HCEC 1CT (cell line): ENCODE measurements at places on chromosomes 2 and 18.

- no peak for DNase-seq
Measured at GRCh38 chr18:45521136-45521535, 94.1 kb upstream of the SLC14A2 start.

- no peak for DNase-seq
Measured at GRCh38 chr2:211331736-211332135, 775.3 kb downstream of the CPS1 start.

DNA sequence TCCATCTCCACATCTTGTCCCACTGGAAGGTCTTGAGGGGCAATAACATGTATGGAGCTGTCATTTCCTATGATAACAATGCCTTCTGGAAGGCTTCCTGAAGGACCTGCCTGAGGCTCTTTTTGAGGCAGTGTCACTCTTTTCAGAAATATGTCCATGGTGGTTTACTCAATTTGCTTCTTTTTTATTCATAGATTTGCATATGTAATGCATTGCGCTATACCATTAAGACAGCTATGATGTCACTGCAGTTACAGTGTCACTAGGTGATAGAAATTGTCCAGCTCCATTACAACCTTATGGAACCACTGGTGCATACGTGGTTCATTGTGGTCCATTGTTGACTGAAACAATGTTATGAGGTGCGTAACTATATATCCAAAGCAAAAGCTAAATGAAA lies 19.9 kb downstream of the NABP1 start:
- no peak for DNase-seq

GRCh38 chr2:231926180-231926741 lies at the start of gene NPPC:
NPPC (minus strand) TSS chr2:231926396; CDS start chr2:231926249, 147 bp downstream.
- peak; percentile 15 for DNase-seq

DNA sequence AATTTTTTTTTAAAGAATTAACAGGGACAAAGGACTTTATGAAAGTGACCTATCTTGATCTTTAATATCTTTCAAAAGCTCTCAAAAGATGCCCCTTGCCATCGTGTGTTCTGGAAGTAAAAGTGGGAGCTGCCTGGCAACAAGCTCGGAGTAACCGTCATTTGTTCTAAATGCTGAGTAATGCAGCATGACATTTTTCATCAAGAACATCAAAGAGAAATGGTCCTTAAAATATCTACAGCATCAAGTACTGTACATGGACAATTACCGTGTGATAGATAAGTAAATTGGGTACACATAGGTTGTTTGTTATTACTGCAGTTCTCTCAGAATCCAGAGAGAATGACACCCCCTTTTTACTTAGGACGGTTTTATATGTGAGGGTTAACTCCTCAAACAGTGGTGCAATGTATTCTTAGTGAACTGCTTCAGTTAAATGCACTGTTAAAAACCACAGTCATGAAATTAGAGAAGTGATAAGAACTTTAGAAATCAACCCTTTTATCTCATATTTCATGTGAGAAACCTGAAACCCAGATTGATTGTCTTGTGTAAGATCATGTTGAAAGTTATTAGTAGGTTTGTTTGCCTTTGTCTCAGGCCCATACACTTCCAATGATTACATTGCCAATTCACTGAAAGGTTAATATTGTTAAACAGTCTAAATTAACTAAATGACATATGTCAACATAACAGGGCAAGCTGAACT lies 90.6 kb upstream of the HNMT start:
- no peak for DNase-seq

- DNase-seq = no peak
Measured at GRCh38 chr2:126880324-126880723, 18.4 kb upstream of the TEX51 start.

GRCh38 chr2:182952741-182953450 lies 85.4 kb downstream of the NCKAP1 start:
- DNase-seq = peak; percentile 86

DNA sequence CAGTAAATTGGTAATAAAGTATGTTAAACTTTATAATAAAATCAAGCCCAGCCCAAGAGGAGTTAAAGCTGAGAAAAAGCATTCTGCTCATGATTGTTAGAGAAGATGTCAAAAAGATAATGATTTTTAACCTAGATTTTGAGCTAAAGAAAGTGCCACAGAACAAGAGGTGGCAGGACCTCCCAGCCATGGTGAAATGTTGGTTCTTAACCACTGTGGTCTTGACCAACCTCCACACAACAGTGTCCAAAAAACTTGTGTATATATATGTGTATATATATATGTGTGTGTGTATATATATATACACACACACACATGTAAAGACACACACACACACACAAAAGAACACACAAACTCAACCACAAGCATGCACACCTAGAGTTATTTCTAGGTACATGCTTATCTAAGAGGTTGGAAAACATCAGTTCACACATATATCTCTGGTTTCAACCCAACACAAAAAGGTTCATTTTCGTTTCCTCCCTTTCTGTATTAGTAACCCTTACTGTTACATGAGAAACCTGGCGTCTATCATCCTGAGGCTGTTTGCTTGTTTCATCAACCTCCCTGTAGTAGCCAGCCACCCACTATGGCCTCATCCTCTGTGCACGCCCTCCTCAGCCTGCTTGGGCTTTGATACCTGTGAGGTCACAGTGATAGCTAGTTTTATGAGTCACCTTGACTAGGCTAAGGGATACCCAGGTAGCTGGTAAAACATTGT lies 631.8 kb upstream of the ID2 start:
- no peak for DNase-seq

DNA sequence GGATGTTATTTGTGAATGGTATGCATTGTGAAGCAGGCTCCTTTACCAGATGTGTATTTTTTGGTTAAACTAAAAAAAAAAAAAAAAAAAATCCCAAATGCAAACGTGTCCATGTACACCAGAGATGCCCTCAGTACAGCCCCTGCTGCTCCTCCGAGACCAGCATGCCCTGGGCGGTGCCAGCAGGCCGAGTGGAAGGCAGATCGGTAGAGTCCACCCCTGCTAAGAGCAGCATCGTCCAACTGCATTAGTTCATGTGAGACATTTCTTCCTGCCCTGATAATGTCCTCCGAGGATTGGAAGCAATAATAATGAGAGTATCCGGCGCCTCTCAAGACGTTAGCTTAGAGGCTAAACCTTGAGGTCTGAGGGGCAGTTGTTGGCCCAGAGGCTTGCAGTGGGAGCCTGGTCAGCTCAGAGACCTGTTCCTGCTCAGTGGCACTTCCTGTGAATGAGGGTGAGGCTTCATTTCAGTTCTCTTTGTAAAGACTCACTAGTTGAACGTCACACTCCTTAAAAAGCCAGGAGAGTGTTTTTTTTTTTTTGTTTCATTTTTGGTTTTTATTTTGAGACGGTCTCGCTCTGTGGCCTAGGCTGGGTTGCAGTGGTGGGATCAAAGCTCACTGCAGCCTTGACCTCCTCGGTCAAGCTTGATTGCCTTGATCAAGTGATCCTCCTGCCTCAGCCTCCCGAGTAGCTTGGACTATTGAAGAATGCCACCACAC lies 5.6 kb downstream of the SLC66A3 start:
- DNase-seq = no peak

- DNase-seq = no peak
Measured at GRCh38 chr2:159071190-159071915, 102.9 kb downstream of the TANC1 start.

DNA sequence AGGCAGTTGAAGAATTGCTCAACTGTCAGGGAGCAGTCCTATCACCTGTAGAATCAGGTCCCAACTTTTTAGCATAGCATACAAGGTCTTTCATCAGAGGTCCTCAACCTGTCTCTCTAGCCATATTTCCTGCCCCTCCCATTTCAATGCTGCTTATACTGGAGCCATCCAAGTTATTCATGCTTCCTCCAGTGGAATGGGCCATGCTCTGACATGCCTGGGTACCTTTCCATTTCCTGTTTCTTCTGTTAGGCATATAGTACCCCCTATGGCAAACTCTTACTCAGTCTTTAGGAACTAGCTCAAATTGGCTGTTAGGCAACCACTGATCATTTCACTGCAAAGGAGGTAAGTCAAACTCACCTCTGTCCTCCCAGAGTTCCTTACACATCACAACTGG lies 51.0 kb upstream of the ABCA12 start:
- no peak for DNase-seq

- DNase-seq = no peak
Measured at GRCh38 chr2:234989183-234989701, 37.4 kb downstream of the SH3BP4 start.

- DNase-seq = no peak
Measured at GRCh38 chr18:70994116-70994515, 705.3 kb downstream of the SOCS6 start.

- peak; percentile 32 for DNase-seq
Measured at GRCh38 chr18:8987241-8987640, 115.3 kb upstream of the NDUFV2 start.

GRCh38 chr2:62216616-62217015 lies 20.7 kb downstream of the B3GNT2 start:
- peak; percentile 89 for DNase-seq

DNA sequence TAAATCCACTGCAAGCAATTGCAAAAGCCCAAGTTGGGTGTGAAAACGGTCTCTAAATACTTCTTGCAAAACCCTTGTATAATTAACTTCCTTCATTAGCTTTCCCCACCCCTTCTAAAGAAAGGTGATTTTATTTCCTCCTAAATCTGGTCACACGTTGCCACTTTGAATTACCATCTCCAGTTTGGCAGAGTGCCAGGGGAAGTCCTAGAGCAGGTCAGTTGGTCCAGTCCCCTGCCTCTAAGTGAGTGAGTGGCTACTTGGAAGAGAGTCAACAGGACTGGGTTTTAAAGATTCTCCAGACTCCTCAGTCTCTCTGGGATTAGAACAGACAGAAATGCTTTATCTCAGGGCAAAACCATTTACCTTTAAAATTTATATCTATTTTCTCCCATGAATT lies 18.7 kb upstream of the LYPD6B start:
- no peak for DNase-seq

DNA sequence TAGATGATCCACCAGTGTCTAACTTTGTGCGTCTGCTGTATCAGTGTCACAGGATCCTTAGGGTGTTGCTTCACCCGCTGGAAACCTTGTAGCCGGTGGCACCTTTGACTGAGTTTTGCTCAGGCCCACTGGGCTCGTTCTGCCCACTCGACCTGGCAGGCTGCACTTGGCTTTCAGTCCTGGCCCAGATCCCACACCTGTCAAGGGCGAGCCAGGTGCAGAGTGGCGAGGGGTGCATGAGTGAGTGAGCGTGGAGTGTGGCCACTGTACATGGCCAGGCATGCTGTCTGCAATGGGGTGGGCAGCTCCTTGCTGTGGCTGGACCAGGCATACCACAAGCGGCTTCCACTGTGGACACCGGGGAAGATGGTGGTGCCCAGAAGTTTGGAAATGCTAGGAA lies 179.0 kb downstream of the FAM210A start:
- DNase-seq = no peak

GRCh38 chr2:217857624-217858506 lies 144.9 kb downstream of the TNS1 start:
- DNase-seq = no peak

- no peak for DNase-seq
Measured at GRCh38 chr2:32863803-32864202, 83.0 kb upstream of the LTBP1 start.

GRCh38 chr2:216960671-216961268 lies 100.9 kb upstream of the TNP1 start:
- DNase-seq = no peak

DNA sequence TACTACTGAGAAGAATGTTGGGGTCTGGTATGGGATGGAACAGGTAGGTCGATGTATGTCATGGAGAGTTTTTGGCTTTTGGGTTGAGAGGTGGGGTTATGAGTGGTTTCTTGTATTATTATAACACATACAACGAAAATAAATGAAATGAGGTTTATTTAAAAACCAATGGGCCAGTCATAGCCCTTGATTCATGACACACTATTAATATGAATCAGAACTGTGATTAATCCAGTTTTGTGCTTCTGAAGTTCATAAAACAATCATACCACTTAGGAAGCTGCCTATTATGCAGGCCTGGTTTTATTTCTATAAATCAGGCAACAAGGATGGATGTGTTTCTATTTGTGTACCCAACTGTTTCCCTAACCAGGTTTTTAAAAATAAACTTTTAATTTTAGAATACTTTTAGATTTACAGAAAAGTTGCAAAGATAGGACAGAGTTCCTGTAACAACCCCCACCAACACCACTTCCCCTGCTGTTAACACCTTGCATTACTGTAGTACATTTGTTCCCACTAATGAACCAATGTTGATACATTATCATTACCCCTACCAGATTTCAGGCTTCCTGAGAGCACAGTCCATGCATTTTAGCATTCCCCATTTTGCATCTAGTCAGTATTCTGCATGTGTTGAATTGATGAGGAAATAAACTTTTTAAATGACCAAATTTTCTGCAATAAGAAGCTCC lies 37.5 kb upstream of the NCOA1 start:
- DNase-seq = no peak

DNA sequence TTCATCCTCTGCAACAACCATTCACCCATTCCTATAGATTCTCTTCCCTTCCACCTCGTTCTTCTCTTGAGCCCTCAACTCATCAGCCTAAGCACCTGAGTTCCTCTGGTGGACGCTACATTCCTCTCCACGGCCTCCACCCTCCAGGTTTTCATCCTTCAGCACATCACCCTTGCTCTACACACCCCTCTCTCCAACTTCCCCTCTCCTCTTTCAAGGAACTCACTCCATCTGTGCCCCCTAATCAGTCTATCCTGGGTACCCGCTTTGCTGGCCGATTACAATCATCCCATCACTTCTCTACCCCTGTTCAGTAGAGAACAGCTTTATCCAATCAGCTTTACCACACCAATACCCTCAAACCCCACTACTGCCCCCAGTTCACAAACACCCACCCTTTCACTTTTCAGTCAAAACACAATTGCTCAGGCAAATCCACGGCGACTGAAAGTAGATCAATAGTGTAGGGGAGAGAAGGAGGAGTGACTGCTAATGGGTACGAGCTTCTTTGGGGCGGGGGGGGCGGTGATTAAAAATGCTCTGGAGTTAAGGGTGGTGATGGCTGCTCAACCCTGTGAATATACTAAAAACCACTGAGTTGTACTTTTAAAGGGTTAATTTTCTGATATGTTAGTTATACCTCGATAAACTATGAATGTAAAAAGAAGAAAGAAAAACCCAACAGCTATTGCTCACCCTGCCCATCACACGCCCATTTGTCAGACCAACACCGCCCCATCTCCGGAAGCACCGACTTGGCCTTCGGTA lies 857 bp downstream of the DYM start:
- peak; percentile 19 for DNase-seq

DNA sequence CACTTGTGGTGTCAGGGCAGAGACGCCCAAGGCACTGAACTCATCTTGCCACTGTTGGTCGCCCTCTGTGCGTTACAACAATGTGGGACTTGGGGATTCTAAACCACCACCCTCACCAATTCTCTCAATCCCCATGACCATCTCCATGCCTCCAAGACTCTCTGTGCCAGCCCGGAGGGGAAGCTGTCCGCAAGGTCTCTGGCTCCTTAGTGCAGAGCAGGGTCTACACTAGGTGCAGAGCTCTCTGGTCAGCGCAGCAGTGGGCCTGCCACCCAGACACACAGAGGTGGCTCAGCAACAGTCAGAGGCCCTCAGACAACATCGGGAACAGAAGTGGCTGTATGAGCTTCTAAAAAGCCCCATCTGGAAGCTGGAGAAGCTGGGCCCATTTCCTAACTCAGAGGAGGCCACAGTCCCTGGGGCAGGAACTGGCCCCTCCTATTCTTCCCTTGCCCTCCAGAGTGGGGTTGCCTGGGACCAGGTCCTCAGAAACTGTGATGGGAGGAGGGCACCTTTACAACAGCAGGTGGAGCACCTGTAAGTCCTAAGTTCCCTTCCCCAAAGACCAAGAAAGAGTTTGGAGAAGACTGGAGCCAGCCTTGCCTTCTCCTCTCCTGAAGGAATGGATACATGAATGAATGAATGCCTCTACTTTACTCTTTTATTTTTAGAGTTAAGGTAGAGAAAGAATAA lies 37.7 kb downstream of the SERTAD2 start:
- no peak for DNase-seq

- DNase-seq = no peak
Measured at GRCh38 chr2:121185571-121186074, 99.4 kb downstream of the TFCP2L1 start.

- no peak for DNase-seq
Measured at GRCh38 chr2:72031346-72032110, 116.1 kb downstream of the CYP26B1 start.
